ENCODE measurements at places on chromosomes 2 and 18.

- no peak for DNase-seq
Observed at GRCh38 chr2:195538937-195539336, 118.1 kb upstream of the SLC39A10 start.

DNA sequence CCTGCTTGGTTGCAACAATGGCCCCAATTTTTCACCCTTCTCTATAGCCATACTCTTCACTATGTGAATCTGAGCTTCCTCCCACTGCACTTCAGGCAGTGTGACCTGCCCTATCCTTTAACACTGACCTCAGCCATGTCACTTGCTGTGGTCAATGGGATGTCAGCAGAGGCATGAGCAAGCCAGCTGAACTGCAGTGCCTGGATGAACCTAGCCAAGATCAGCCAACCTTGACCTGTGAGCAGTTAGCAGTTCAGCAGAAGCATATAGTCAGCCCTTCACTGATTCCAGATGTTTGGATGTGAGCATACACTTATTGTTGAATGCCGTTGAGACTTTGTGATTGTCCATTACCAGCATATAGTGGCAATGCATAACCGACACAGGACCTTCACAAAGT is 63.4 kb upstream of the BOD1L2 start:
- DNase-seq, result no peak

GRCh38 chr2:144950899-144951560 is 431.1 kb upstream of the ZEB2 start:
- DNase-seq, result no peak

DNA sequence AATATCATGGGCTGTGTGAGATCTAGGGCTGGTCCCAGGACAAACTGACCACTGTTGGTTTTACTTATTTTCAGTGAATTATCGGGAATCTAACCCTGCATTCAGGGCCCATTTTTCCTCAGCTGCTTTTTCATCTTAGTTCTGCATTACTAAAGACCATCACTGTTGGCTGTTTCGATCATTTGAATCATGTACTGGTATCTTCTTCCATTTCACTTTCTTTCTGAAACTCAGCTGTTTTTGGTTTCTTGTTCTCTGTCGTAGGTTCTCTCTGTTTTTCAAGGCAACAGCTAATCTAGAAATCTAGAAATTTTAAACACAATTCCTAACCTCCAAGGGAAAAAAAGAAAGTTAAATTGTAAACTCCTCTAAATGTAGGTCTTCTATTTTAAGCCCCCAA is 159.9 kb upstream of the SESTD1 start:
- DNase-seq, result no peak

GRCh38 chr2:182381225-182381624 is 45.6 kb downstream of the PDE1A start:
- DNase-seq, result no peak

DNA sequence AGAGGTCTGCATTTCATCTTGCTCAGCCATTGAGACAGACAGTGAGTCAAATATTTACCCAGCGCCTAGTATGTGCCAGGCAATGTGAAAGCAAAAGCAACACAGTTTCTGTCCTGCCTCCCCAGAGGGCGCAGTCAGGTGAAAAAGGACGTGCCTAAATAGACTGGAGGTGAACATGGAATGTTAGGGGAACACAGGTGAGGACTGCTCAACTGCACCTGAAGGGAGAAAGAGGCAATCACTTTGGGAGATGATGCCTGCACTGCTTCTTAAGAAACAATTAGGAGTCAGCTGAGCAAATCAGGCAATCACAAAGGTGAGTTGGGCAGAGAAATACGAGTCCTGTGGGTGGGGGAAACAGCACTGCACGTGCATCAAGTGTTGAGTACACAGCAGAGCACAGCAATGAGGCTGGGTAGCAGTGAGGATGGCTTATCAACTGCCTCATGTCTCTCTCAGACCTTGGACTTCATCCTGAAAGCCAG is 218.3 kb upstream of the SMAD7 start:
- DNase-seq, result no peak

DNA sequence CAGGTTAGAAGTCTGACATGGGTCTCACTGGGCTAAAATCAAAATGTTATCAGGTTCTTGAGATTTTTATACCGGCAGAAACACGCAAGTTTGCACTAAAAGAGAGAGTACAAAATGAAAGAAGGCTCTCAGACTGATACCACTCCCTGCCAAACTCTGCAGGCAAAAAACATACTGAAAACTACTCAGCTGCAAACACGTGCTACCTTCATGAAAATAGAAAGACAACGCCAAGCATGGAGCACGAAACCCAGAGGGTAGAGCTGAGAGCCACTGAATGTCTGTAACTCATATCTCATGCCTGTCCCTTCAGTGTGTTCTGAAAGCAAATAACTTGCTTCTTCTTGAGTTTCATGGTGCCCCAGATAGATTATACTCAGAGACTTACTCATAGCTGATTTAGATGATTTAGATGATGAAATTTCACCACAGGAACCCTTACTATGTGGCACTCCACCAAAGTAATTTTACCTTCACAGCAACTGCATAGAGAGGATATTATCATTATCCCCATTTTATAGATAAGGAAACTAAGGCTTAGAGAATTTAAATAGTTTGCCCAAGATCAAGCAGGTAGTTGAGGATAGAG is 313.0 kb upstream of the SLC39A10 start:
- no peak for DNase-seq

GRCh38 chr18:60466677-60467076 is 94.1 kb upstream of the MC4R start:
- DNase-seq, result no peak

GRCh38 chr2:69253611-69254301 is 133.3 kb downstream of the GFPT1 start:
- no peak for DNase-seq

- no peak for DNase-seq
Observed at GRCh38 chr2:161090411-161090810, 69.8 kb upstream of the TANK start.

GRCh38 chr2:216134958-216135541 is 25.9 kb downstream of the XRCC5 start:
- no peak for DNase-seq

DNA sequence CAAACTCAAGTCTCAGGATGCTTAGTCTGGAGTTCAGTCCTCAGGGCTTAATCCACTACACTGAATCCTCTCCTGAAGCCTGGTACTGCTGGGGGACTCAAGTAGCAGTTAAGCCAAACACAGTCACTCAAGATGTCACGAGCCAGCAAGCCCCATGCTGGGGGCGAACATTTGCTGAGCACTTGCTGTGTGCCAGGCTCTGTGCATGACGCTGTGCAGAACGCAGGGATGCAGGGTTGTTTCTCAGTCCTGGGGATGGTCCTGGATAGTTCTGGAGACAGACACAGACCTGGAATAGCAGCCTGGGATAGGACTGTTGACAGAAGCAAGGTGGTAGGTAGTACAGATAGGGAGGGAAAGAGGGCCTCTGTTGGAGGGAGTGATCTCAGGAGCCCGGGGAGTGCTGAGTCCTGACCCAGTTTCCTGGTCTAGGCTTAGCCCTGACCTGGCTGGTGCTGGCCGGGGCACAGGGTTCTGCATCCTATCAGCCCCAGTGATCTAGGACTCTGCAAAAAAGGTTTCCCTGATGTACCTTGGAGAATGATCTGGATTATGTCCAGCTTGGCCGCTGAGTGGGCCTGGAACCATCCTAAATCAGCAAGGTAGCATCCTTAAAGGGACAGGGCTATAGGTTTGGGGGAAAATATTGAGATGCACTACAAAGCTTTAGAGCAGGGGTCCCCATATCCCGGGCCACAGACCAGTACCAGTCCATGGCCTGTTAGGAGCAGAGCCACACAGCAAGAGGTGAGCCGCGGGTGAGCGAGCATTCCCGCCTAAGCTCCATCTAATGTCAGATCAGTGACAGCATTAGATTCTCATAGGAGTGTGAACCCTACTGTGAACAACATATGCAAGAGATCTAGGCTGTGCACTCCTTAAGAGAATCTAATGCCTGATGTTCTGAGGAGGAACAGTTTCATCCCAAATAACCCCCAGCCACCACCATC is 54.7 kb upstream of the OTOF start:
- no peak for DNase-seq

GRCh38 chr2:2901384-2902345 is 476.0 kb downstream of the EIPR1 start:
- no peak for DNase-seq

DNA sequence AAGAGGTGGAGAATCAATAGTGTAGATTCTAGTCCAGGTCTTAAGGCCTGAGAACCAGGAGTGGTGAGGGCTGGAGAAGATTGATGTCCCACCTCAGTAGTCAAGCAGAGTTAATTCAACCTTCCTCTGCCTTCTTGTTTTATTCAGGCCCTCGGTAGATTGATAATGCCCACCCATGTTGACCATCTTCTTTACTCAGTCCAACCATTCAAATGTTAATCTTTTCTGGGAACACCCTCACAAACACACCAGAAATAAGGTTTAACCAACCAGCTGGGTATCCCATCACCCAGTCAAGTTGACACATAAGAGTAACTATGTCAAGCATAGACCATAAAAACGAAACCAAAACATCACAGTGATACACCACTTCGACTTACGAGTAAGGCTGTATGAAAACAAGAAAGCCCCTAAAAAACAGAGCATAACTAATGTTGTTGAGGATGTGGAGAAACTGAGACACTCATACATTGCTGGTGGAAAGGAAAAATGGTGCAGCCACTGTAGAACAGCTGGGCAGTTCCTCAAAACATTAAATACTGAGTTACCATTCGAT is 57.5 kb downstream of the SLC35F5 start:
- no peak for DNase-seq

DNA sequence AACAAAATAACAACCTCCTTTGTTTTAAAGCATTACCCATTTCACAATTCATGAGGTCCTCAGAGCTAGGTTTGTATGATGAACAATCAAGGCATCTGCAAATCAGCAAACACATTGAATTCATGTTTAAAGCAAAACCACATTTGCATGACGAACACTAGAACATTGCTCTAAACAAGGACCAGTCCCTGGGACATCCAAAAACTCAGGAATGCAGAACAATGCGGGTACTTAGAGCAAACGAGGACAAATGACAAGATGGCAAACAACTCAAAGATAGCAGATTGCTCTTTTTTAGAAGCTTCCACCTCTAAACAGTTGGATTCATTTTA is 45.7 kb upstream of the RALBP1 start:
- DNase-seq, result no peak

DNA sequence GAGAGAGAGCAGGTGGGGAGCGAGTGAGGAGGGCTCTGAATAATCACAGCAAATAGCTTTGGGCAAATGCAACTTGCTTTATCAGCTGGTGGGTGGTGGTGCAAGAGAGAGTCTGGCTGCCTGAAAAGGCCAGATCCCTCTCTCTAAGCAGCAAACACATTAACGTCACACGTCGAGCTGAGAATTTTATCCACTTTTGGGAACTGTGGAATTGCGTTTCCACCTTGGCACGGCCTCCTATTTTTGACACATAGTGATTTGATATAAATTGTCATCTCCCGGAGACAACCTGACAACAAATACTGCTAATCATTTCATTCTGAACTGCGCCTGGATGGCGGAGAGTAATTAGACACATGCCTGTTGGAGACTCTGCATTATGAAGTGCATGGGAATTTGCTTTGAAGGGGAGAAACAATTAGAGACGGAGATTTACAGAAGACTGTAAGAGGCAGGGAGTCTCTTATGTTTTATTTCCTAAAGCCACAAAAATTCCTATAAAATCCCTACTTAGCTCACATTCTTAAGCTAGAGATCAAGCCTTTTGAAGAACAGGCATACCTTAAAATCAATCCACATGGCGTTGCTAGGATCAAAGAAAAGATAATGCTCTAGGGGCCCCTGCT is 634.1 kb downstream of the TDRD15 start:
- DNase-seq, result no peak

- no peak for DNase-seq
Observed at GRCh38 chr2:9179572-9180201, 26.9 kb upstream of the ASAP2 start.

DNA sequence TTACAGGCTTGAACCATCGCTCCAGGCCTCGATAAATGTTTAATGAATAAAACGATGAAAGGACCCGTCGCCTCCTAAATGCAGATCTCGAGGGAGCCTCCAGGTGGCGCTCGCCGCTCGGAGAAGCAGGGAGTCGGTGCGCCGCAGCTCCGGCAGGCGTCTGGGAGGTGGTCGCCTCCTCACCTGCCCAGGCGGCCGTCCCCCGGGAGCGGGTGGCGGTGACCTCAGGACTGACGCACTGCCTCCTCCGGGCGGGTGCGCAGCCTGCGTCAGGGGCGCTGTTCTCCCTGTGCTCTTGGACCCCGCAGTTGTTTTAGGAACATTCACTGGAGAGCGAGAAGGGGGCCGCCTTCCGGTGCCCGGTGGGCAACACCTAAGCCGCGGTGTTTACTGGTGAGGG is 38.6 kb upstream of the POLE4 start:
- peak; percentile 71 for DNase-seq

DNA sequence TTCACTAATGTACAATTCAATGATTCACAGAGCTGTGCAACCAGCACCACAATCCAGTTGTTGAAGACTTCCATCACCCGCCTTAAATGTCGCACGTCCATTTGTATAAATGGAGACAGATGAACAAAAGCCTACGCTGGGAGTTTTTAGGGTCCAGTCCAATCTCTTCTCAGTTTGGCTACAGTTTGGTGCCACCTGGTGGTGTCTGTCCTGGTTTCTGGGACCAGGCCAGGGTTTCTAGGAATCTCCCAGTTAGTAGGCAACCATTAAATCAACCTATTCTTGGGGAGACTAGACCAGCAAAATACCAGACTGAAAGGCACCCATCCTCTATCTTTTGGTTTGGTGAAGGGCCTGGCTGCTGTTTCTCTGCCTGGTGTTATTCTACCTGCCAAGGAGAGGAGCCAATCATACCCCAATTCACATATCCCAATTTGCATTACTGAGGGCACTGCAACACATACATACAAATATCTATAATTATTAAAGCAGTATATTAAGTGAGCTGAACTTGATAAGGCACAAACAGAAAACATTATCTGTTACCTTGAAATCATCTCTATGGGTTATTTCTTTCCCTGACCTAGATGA is 3.2 kb upstream of the DDX1 start:
- peak; percentile 12 for DNase-seq

- DNase-seq, result no peak
Observed at GRCh38 chr2:39394516-39394961, 42.5 kb downstream of the MAP4K3 start.

DNA sequence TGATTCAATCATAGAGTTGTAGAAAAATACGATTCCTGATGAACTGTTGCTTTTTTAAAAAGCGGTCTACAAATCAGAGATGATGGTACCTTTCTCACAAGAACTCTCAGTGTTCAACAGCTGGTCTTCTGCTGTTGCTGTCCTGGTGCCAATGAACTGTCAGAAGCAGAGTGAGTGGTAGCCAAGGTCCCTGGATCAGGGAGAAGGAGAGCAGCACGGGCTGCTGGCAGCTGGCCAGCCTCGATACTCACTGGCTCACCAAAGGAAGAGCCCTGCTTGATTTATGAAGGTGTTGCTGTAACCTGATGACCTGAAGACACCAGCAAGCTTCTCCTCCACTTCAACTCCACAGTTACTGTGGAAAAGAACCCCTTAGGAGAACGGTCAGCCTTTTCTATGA is 300.8 kb upstream of the SOX11 start:
- no peak for DNase-seq

All from stimulated activated CD4-positive, alpha-beta T cell treated with anti-CD3 and anti-CD28 coated beads, Interleukin-4, amount 100 ng/mL, for 48 hours (primary cell).